ENCODE measurements at places on chromosomes 1 and 21. TPM values are rescaled to one million over a fixed set of nuclear protein-coding genes. Genes with fewer than 3 reads are reported as not detected.
A peak's percentile ranks its signal among the peaks of the same experiment; 100 is the strongest.

Gene LCE1B
- not detected for total RNA-seq

Gene S100A7A
- not detected for total RNA-seq

DNA sequence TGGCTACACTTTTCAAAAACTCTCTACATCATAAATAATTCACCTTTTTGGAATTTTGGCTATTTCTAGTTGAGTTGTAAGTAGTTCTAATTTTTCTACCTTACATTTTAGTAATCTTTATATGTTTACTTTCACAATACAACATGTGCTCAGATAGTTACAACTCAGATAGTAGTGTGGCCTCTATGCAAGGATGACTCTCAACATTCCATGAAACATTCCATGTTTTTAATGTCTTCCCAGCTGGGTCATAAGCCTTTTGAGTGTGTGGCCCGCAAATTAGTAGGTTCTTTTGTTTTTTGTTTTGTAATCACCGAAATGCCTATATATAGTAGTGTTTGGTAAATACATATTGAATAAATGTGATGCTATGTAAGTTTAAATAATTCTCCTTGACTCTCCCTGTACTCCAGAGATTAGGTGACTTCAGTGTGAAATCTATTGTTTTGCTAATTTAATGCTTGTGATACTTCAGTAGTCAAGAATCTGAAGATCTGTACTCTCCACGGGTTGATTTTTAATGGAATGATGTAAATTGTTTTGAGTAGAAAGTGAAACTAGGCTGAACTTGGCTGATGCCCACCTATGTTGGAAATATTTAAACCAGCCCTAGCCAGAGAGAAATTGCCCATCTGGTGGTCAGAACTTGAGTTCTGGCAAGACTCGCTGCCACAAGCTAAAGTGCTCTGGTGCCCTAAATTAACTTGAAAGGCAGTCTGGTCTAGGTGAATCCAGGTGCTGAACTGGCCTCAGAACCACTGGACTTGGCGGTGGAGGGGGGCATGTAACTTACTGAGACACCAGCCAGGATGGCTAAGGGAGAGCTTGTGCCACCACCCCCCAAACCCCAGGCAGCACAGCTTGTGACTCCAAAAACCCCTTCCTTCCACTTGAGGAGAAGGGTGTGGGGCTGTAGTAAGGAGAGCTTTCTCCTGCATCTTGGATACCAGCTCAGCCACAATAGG, 165.6 kb downstream of the USP25 start:
- no peak for DNase-seq

- DNase-seq, result no peak
Measured at GRCh38 chr1:218493986-218494385, 148.8 kb downstream of the TGFB2 start.

DNA sequence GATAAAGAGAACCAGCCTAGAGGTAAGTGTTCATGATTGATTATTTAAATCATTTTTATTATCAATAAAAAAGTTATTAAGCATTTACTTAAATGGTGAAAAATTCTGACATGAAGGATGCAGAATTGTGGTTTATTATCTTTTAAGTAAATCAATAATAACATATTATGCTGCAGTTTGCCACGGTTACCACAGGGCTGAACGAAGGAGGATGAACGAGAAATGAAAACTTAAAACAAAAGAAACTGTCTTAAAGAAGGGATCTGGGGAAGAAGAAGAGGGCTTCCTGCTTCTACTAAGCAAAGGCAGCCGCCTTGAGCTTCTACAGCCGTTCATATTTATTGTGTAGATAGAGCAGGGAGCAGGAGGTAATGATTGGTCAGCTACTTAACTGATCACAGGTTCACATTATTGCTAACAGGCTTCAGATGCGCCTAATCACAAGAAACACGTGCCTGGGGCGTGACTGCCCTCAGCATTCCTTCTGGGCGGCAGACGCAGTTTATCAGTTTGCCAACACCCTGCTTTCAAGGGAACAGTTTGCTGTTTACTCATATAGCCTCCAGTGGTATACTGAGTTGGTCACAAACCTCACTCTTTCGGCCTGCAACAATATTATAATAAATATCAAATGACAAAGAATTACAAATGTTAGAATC, 5.8 kb upstream of the FNBP1L start:
- DNase-seq, result no peak

DNA sequence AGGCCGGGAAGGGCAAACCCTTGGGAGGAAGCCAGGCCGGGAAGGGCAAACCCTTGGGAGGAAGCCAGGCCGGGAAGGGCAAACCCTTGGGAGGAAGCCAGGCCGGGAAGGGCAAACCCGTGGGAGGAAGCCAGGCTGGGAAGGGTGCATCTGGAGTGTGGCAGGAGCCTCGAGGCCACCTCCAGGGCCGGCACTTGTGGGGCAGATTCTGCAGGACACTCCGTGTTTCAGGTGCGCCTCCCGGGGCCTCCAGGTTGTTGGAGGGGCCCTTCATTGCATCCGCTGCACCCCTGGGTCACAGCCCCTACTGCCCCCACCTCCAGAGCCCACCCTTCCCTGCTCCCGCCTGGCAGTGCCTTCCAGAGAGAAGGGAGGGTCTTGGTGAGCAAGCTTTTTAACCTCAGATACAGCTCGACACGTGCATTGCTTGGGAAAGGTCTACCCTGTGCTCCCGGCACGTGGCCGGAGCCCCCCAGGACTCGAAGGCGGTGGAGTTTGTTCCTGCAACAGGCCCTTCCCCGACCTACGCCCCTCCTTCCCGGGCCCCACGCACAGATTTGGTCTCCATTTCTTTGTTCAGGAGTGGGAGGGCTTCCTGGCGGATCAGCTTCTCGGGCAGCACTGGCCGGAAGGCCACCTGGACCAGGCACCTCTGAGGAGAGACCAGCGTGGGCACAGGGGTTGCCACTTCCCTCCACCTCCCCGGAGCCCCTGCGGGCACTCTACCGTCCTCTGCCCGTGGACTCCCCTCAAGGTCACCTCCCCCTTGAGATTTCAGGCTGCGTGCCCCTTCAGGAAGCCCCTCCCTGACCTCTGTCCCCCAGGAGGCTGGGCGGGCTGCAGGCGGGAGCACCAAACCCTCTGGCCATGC, 9.4 kb upstream of the TMEM52 start:
- peak; percentile 68 for DNase-seq

- no peak for DNase-seq
Measured at GRCh38 chr1:161502641-161503393, 2.4 kb upstream of the FCGR2A start.

- DNase-seq, result no peak
Measured at GRCh38 chr1:197725976-197726375, 49.3 kb downstream of the DENND1B start.

GRCh38 chr1:234699795-234700665, 90.1 kb upstream of the IRF2BP2 start:
- DNase-seq, result no peak

DNA sequence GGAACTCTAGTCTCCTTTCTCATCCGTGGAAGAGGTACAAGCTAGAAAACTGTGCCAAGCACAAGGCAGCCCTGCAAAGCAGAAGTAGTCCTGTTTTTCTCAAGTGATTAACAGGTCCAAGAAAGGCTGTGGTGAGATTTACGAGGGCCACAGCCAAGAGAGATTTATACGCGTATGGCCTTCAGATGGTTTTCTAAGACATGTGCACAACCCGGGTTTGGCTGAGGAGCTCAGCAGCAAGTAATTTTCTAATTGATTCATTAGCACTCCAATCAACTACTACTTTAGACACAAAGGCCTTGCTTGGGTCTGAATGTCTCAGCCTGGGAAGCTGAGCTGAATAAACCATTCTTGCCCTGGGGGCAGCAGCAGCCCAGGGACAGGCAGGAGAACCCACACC, 55.8 kb downstream of the SSBP3 start:
- no peak for DNase-seq

DNA sequence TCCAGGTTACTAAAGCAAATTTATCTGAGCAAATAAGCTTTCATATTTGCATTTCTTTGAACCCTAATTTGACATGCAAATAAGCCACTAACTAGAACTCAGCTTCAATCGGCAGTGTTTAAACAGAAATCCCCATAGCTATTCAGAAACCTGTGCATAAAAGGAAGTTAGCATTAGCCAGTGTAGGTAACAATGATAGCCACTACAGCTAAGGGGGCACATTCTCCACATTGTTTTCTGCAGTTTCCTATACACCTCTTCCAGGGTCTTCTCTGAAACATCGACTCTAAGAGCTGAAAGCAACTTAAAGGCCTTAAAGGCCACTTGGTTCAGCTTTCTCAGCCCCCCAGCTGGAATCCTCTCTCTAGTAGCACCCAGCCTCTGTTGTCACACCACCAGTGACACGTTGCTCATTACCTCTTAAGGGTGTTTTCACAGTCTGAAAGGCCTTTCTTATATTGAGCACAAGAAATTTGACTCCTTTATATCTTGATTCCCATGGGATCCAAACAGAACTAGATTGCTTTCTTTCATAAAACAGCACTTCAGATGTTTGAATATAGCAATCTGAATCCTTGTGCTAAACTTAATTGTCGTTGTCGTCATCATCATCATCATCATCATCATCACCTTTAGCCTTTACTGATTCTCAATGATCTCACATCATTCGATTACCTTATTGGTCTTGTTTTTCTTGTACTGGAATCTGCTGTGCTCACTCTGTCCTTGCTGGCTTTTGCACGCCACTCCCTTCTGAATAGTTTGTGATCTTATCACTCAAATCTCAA, 93.9 kb upstream of the DAB1 start:
- no peak for DNase-seq

- no peak for DNase-seq
Measured at GRCh38 chr1:184185347-184185746, 133.8 kb downstream of the TSEN15 start.
